ENCODE measurements at places on chromosomes 11 and 22.

DNA sequence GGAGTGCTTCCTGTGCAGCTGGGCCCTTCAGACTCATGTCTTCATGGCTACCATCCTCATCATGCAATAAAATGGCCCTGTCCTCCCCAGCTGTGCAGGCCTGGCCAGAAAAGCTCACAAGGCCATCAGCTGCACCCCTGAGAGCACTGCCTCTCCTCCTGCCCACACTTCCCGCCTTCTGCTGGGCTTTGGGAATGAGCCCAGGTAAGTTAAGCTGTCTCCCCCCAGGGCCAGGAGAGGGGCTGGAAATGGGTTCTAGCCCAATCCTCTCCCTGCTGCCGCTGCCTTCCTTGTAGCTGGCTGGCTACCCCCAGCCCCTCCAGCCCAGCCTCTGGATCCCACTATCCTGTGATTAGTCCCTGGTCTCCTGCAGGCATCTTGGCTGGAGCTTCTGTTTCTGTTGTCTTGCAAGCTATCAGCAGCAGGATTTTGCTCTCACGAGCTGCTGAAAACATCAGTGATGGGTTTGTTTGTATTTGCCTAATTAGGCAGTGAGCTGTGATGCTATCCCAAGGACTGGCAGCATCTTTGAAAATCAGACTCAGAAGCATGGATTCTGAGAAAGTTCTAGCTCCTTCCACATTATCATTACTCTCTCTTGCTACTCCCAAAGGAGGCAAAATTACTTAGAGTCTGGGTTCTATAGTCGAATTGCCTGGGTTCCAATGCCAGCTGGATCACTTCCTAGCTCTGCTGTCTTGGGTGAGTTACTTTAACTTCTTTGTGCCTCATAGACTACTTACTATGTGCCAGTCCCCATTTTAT lies 168.1 kb downstream of the ST3GAL4 start:
- no peak for DNase-seq

DNA sequence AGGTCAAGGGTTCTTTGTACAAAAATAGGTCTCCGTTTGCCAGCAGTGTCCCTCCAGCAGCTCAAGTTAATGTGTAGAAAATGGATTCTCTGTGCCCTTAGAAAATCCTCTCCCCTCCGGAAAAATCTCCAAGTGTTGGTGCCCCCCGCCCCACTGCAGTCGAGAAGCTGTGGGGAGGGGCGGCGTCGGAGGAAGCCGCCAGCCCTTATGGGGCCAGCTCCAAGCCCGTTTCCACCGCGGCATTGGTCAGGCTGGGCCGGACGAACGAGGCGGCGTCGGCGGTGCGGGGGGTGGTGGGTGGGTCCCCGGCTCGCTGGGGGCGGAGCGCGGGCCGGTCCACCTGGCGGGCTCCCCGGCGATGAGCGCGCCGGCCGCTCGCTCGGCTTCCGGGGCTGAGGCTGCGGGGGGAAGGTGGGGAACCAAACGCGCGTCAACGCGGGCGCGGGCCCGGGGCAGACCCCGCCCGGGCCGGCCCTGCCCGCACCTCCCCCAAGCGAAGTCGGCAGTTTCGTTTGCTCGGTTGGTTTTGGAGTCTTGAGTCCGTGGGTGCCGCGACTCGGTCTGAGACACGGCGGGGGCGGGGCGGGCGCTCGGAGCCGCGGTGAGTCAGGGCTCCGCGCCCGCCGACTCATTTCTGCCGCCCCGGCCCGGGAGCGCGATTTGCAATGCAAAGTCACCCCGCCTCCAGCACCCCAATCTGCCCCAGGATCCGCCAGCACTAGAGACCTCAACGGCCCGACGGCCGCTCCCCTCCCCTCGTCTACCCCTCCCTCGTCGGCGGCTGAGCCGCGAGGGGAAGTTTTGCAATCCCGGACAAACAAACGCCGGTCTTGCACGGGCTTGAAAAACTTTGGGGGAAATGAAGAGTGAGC lies 1.4 kb downstream of the ASCL2 start:
- DNase-seq: no peak

- no peak for DNase-seq
Observed at GRCh38 chr11:10041748-10042446, 252.1 kb downstream of the SBF2 start.

DNA sequence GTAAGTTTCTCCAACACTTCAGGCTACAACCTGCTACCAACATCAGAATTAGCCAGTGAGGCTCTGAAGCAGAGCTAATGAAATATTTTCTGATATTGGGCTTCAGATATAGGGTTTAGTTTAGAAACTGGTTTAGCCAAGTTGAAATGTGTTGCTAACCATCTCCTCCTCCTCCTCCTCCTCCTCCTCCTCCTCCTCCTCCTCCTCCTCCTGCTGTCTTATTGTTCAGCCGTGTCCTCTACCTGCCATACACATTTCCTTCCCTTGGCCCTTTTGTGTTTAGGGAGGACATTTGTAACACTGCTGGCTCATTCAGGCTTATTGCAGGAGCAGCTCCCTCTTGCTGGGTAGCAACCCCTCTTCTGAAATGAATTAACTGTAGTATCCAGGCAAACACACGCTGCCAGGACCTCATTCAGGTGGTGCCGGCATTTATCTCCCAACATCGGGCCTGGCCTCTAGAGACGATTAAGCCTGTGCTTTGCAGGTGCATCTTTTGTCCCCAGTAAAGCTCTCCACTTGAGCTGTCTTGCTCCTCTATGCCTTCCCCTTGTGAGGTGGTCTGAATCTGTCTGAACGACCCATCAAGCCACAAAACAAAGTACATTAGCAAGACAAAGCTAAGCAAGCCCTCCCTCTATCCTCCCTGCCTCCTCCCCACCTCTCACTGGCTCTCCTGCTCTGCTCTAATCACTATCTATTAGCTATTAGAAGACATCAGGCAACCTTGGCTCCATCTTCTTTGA lies 82.9 kb downstream of the KCNJ1 start:
- no peak for DNase-seq

DNA sequence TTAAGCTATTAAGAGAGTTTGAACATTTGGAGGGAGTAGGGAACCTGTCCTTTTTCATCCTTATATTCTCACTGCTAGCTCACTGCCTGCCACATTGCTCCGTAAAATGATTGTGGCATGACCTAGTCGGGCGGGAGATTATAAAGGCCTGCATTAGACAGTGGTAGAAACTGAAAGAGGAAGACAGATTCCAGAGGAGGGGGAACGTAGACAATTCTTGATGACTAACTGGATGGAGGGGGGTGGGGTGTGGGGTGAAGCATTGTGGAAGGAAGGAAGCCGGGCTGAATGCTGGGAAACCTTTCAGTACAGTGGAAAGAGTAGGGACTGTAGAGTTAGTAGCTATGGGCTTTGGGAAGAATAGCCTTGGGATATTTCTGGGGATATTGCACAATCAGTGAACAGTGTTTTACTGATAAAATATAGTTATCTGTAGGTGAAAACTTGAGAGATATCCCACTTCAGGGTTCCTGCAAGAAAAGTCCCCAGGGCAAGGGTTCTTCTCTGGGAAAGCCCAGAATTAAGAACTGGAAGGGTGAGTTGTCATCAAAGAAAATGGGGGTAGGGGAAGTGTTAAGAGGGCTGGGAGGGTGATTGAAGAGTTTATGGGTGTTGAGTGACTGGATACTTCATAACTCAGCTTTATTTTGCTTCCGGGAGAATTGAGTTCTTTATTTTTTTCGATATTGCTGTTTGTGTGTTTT lies 2.1 kb downstream of the MED15 start:
- no peak for DNase-seq

DNA sequence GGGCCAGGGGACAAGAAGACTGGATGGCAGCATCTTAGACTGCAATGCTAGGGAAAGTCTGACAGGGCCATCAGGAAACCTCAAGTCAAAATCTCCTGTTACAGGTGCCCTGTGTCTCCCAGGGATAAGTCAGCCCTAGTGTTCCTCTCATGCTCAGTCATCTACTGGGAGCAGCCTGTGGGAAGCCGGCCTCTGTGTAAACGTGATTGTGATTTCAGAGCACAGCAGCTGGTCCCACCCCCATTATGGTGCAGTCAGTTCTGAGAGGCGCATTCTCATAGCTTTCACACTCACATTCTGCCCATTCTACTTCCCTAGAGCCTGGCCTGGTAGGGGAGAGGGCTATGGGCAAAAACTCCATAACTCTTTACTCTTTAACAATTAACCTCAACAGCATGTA lies 7.2 kb upstream of the SLN start:
- no peak for DNase-seq

Measured in cortex of kidney (tissue), 1 donor.